CD4-positive, alpha-beta T cell treated with Interleukin-17A for 4 hours (primary cell): ENCODE measurements at places on chromosomes 12 and 14.

DNA sequence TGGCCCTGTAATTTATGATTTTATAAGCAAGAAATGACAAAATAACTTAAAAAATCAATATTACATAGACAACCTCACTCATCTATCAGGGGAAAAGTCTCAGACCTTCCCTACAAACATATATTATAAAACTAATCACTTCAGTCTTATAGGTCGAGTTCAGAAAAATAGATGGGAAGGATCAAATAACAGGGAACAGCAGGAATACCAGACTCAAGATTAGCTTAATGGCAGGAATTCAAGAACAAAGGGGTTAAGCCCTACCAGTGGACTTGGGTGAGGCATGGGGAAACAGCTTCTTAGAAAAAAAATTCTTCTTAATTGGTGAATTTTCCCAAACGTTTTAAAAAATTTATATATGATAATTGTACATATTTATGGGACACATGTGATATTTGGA lies 51.6 kb upstream of the CRY1 start:
- DNase-seq, result no peak

GRCh38 chr14:34043627-34044372 lies 92.9 kb upstream of the EGLN3 start:
- DNase-seq, result peak; percentile 63

DNA sequence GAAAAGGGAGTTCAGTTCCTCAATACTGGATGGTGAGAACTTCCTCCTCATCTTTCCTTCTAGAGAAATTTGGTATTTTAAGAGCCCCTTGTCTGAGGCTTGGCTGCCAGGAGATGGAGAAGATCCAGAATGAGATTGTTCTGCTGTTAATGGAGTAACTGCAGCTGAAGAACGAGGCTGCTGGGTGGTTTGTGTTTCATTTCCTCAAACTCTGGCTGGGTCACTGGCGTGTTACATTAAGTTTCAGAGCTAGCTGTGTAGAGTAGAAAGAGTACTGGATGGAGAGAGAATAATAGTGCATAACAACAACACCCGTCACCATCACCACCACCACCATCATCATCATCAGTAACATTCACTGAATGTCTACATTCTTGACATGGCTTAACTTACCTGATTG lies 325.0 kb upstream of the TBX3 start:
- DNase-seq, result no peak

- DNase-seq, result no peak
Measured at GRCh38 chr14:60756847-60757246, 22.3 kb downstream of the MNAT1 start.

DNA sequence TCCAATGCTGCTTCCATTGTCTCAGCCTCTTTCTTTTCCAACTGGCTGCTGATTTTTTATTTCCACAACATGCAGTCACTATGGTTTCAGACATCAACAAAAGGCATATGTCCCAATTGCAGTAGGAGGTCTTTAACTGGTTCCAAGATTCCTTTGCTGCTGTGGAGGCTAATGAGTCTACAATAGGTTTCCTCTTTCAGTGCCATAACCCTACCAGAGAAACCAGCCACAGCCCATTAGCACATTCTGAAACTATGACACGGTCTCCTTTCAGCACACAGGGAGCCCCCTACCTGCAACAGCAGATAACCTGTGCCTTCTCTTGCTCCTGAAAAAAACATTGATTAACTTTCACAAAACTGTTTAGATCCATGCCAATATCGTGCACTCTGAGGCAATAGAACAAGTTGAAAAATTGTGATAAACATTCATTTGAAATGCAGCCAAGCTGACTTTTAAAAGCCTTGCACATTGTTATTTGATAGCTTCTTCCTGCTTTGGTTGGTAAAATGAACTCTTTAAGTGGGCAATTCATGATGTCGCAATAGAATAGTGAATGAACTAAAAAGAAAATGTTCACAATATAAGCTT lies 32.4 kb downstream of the PLEKHG7 start:
- DNase-seq, result no peak

GRCh38 chr12:74401035-74401434 lies 136.6 kb upstream of the ATXN7L3B start:
- no peak for DNase-seq

GRCh38 chr12:573232-573631 lies 90.0 kb downstream of the NINJ2 start:
- no peak for DNase-seq

DNA sequence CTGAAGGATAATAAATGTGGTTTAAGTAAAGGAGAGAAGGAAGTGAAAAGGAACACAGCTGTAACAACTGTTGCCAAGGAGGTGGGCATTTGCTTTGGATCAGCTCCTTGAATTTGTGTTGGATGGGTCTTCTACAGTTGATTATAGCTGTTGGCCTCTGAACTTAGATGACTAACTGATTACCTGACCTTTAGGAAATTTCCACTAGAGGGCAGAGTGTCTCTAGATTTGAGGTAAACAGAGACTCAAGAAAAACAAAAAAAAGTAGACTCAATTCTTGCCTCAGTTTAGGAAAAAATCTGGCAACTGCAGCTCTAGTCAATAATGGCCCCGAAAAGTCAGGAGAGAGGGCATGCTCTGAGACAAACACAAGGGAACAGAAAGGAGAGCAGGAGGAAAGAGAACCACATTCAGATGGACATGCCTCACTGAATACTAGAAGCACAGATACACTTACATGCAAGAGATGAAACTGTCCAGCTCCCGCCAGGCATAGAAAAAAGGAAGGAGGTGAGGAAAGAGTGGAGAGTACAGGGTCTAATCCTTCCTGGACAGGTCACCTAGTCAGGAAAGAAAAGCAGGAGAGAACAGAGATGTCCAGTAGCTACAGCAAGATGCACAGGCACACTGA lies 20.6 kb downstream of the COX14 start:
- DNase-seq, result no peak

- no peak for DNase-seq
Measured at GRCh38 chr12:21751517-21751916, 23.0 kb downstream of the KCNJ8 start.

DNA sequence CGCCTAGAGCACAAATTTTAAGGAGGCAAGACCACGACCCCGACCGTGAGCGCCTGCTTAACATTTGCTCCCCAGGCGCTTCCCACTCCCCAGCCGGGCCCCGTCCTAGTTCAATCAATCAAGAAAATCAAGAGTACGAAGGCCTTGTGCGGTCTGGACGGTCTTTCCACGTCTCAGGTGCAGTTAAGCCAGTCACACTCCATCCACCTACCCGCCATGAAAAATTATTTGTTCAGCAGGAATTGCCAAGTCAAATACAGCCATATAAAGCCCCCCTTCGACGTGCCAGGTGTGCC lies 603 bp upstream of the LRR1 start:
- no peak for DNase-seq

DNA sequence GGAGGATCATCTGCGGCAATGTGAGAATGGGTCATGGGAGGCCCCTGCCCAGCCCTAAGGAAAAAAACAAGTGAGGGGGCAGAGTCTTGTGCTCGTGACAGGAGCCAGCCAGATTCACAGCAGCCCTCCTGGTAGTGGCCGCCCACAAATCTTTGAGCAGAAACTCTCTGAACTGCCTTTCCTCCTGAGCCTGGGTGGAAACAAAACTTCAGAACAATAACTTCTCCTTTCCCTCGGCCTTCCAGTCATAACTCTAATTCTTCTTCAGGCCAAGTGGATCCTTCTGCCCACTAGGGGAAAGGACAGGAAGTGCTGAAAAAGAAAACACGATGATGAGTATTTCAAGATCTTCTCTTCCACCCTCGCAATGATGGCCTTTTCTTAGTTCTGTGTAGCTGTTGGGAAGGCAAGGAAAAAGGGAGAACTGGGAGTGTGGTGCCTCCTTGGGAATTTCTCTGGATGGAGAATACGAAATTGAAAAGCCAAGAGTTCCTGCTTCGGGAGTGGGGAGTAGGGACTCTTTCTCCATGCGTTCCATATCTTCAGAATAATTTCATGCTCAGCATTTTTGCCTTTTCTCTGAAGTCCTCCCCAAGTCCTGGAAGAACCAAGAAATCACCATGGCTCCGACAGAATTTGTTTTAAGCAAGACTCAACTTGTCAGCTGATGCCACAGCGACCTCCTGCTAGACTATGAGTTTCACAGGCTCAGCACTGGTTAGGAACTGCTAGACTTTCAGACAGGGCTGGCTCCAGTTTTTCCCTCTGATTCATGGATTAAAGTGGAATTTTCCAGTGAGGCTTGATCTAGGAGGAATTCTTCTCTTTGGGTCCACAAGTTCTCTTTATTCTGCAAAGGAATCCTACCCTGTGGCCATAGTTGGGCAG lies 188.9 kb downstream of the CAND1 start:
- no peak for DNase-seq

DNA sequence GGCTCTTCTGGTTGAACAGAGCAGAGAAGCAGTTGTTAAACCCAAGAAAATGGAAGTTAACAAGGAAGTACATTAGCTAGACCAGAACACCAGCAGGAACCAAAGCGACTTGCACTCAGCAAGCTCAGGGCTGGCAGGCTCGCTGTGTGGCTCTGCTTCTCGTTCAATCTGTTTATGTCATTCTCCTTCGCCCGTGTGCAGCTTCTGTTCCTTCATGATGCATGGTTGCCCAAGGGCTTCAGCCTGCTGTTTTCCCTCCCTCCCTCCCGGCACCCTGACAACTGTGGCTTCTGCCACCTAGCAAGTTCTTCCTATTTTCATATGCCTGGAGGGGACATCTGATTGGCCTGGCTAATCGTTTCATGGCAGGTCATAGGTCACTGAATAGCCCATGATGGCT lies 25.3 kb downstream of the PIGH start:
- DNase-seq, result no peak

GRCh38 chr14:64272019-64272418 lies 22.2 kb downstream of the ESR2 start:
- no peak for DNase-seq

DNA sequence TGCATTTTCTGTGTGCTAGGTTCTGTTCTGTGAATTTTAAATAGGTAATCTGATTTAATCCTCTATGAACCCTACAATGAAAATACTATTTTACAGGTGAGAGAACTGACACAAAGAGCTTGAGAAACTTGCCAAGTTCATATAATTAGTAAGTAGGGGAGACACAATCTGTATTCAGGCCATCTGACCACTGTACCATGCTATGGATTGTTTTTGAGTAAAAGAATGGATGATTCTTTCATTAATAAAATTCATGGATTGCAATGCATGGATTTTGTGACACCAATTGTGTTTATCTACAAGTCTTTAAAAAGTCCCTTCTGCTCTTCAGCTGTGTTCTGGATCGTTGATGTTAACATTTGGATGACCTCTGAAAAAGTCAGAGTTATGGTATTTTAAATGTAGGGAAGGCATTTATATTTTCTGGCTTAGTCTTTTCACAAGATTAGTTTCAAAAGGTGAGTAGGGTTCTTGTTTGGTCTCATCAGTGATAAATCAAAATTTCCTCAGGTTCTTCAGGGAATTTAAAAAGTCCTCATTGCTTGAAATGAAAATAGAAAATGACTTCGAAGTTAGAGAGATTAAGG lies 15.4 kb upstream of the DYRK2 start:
- DNase-seq, result no peak

- DNase-seq, result no peak
Measured at GRCh38 chr12:116318576-116319232, 41.2 kb upstream of the MED13L start.

DNA sequence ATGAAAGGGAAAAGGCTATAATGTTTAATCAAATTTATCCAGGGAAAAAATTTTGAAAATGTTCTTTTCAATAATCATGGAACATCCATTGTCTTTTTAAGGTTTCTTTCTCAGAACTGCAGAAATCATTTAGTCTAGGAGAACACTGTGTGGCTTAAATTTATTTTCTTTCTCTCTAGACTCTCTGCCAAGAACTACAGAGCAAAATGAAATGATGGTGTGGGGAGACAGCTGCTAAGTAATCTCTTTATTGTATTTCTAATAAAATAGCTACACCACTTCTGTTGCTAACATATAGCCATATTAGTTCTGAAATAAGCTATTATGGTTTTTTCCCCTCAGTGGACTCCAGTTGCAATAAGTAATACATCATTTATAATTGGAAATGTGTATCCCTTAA lies 120.9 kb downstream of the EFCAB11 start:
- no peak for DNase-seq
